ENCODE measurements at places on chromosomes 6 and 20.

GRCh38 chr6:125956506-125957390, at the start of gene HINT3:
Gene HINT3, plus strand, starts transcription at chr6:125956770. Its CDS starts 208 bp downstream, at chr6:125956978.
- DNase-seq: peak; percentile 98

- DNase-seq: no peak
Observed at GRCh38 chr6:11888727-11889126, 110.1 kb upstream of the ADTRP start.

GRCh38 chr6:125356884-125357283, 55.1 kb upstream of the HDDC2 start:
- DNase-seq: no peak

GRCh38 chr6:76881414-76881813, 581.9 kb downstream of the HTR1B start:
- DNase-seq: no peak

GRCh38 chr20:17617868-17618672, 48.2 kb downstream of the DSTN start:
- DNase-seq: no peak

GRCh38 chr6:15329197-15329671, 83.4 kb downstream of the JARID2 start:
- no peak for DNase-seq

- DNase-seq: peak; percentile 62
Observed at GRCh38 chr20:3203315-3204123, 963 bp downstream of the DDRGK1 start.

- DNase-seq: no peak
Observed at GRCh38 chr6:45815466-45816125, 200.1 kb downstream of the CLIC5 start.

- no peak for DNase-seq
Observed at GRCh38 chr6:107991061-107991460, 33.1 kb upstream of the SEC63 start.

DNA sequence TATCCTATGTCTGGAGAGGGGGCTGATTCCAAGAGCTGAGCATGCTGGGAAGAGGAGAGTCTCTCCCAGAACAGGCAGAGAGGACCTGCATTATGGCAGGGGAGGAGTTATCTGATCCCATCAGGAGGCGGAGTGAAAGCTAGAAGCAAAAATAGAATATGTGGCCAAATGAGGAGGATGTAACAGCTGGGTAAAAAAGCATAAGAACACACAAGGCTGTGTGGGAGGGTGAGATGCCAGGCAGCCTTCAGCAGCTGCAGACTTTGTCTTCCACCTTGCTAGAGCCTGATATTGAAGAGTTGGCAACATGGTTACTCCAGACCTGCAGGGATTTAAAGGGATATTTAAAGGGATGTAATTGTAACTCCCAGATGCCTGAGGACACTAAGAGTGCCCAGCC, 167.1 kb downstream of the PTPRT start:
- no peak for DNase-seq

- DNase-seq: no peak
Observed at GRCh38 chr6:138455746-138456400, 43.4 kb downstream of the NHSL1 start.

DNA sequence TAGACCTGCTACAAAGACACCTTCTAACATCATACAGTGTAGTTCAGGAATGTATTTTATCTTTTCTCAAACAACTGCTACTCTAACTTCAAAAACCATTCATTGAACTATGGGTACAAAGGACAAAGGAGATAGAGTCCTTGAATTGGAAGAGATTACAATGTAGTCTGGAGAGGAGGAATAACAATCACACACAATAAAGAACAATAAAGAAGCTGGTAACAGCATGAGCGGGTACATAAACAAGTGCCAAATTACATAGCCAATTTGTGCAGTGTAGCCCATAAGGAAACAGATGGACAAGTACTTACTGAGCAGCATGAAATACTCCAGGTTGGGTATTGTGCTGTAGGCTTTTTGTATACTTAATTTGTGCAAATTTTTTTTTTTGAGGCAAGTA, 44.3 kb downstream of the OSTM1 start:
- peak; percentile 72 for DNase-seq

GRCh38 chr20:34324541-34324940, 21.4 kb upstream of the AHCY start:
- DNase-seq: no peak

DNA sequence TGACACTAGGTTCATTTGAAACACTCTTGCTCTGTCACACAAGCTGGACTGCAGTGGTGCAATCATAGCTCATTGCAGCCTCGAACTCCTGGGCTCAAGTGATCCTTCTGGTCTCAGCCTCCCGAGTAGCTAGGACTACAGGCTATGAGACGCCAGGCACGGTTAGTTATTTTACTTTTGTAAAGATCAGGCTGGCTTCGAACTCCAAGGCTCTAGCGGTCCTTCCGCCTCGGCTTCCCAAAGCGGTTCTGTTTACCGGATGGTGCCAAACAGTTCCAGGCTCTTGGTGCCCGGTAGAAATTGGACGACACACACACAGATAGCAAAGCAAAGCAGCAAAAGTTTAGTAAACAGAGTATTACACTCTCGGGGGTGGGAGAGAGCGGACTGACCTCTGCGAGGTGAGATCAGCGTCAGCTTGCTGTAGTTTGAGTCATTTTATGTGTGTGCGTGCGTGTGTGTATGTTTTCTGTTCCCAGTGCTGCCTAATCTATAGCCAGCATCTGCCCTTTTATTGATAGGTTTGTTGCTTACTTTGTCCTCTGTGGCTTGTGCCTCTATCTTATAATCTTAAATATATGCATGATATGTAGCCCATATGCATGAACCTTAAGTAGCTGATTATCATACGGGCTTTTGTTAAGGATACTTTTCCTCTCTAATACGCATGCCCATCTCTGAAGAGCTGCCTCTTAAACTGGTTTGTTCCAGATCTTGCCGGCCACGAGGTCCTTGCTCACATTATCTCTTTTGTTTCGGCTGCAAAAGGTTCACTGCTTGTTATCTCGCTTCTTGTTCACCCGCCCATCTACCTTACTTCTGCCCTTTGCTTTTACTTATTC, 75.2 kb downstream of the OR2B2 start:
- DNase-seq: peak; percentile 82

GRCh38 chr20:57899554-57899953, 189.7 kb upstream of the PMEPA1 start:
- no peak for DNase-seq

GRCh38 chr20:32559753-32560380, 25.3 kb downstream of the NOL4L start:
- no peak for DNase-seq

All from G401 (cell line).